ENCODE measurements at places on chromosomes 1 and 21. TPM values are rescaled to one million over a fixed set of nuclear protein-coding genes. Genes with fewer than 3 reads are reported as not detected.

DNA sequence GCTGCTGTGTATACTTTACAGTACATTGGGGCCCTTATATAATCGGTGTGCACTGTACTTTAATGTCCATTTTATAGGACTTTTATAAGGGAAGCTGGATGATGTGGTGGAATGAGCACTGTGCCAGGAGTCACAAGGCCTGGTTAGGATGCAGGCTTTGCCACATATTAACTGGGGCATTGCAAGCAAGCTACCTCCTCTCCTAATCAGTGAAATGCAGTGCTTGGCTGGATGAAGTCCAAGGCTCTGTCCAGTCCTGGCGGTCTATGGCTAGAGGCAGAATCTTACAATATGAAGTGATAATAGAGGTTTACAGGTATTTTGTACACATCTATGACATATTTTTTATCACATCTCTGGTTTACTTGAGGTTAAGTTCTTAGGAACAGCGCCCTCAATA, 1.7 kb upstream of the PKP1 start:
- ATAC-seq, result no peak

- no peak for ATAC-seq
Measured at GRCh38 chr1:179141592-179142251, 59.9 kb downstream of the TOR3A start.

DNA sequence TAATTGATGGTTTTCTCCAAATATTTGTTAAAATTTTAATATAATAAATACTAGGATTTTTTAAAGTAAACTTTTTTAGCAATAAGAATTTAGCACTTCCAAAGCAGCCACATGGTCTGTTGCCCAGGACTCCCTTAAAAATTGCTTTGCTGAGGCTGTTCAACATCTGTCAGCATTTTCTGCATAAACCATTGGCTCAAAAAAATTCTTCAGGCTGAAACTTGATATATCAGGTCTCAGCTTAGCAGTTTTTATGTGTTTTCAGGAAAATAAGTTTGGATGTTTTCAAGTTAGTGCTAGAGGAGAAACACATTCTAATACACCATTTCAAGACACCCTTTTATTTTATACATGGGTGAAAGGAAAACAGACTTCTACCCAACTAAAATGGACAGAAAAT, 69.1 kb upstream of the C1orf105 start:
- no peak for ATAC-seq

Gene AQP10
- not detected for total RNA-seq

Gene LAMC2
- total RNA-seq, result 15.3 TPM

All from gastroesophageal sphincter (tissue), 4 donors.